ENCODE measurements at places on chromosomes 2 and 18.

DNA sequence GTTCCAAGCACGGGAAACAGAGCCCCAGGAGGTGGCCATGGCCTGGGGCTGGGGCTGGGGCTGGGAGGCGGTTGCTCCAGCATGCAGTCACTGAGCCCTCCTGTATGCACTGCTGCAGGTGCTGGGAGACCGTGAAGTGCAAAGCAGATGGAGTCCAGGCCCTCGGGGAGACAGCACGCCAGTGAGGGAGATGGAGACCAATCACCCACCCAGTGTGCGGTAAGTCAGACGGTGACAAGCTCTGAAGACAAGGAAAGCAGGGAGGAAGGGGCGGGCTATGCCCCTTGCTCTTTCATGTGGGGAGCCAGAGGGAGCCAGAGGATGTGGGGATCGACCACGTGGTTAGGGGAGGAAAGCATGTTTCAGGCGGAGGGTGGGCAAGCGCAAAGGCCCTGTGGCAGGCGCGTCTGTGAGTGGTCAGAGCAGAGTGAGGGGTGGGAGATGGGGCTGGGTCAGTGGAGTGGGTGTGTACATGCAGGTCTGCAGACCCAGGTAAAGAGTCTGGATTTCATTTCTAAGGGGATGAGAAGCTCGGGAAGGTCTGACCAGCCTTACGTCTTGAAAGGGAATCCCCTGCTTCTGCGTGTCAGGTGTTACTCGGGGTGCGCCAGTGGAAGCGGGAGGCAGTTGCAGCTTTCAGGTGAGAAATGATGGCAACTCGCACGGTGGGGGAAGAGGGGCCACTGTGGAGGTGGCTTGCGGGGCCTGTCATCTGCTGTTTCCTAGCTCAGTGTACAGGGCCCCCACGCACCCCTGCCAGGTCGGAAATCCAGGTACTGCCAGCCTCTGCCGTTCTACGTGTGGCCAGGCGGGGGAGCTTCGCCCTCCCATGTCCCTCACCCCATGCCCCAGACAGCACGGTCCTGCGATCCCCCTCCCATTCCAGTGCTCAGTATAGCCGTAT, 19.4 kb downstream of the RRM2 start:
- DNase-seq, result no peak

DNA sequence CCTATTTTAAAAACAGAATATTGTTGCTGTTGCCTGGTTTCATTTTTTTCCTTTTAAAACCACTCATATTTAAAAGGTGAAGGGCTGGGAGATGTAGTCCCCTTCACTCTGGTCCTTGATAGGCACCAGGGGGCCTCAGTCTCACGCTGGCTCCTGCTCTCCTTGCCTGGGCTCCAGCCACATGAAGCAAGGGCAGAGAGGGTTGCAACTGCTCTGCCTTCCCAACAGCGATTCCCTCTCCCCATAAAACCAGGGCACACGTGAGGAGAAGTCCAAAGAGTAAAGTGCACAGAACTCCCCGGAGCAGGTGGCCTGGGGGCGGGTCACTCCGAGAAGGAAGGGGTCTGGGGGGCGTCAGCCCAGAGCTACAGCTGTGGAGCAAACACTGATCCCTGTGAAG, 12.8 kb downstream of the TMEM127 start:
- no peak for DNase-seq

DNA sequence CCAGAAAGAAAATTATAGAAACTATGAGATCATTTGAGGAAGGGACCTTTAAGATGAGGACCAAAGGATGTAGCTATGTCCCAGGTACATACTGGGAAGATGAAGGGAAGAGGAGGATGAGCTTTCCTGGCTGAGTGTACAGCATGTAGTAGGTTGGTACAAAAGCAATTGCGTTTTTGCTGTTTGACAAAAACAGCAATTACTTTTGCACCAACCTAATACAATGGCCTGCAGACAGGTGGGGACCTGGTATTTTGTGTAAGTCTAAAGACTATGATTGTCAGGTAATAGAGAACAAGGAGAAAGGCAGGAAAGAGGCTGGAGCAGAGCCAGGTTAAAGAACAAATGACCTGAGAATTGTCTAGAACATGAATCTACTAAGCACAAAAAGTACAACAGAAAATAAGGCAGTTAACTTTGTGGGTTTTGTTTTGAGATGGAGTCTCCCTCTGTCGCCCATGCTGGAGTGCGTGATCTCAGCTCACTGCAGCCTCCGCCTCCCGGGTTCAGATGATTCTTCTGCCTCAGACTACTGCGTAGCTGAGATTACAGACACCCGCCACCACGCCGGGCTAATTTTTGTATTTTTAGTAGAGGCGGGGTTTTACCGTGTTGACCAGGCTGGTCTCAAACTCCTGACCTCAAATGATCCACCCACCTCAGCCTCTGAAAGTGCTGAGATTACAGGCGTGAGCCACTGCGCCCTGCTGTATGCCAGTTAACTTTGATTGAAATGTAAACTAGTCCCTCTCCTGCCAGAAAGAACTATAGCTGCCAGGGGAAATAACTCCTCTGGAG, 3.2 kb upstream of the TGOLN2 start:
- DNase-seq, result no peak

GRCh38 chr2:171225302-171225980, 64.7 kb upstream of the TLK1 start:
- DNase-seq, result no peak

- DNase-seq, result no peak
Observed at GRCh38 chr2:118250463-118250862, 162.2 kb downstream of the INSIG2 start.

- no peak for DNase-seq
Observed at GRCh38 chr2:119416299-119416923, 15.2 kb upstream of the TMEM37 start.

GRCh38 chr2:226475650-226476049, 324.0 kb downstream of the IRS1 start:
- DNase-seq, result no peak

GRCh38 chr2:241564596-241565410, 6.3 kb downstream of the BOK start:
- no peak for DNase-seq

DNA sequence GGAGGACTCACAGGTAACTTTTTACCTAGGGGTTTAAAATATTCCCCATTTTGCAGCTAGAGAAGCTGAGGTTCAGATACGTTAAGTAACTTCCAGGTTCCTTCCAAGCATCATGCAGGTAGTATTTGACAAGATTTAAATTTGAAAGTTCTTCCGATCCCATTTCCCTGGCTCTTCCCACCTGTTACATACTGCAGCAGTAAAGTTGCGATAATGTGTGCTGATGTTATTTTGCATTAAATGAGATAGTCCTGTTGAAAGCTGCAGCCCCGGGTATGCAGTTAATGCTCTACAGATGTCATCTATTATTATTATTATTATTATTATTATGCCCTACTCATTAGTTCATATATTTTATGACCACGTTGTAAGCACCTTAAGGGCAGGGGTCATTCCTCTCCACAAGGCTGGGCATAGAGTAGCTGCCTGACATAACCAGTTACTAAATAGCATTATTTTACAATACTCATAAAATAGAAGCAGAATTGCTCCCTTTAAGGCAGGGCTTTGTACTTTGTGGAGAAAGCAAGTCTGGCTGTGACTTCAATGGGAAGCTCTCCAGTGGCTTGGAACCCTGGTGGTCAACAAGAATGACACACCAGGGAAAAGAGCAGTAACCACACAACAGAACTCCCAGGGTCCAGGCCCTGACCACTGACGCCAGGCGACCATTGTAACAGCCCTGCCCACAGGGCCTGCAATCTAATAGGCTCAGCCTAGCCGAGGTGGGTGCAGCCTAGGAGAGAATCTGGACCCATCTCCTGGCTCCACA, 112.0 kb upstream of the STPG4 start:
- no peak for DNase-seq

DNA sequence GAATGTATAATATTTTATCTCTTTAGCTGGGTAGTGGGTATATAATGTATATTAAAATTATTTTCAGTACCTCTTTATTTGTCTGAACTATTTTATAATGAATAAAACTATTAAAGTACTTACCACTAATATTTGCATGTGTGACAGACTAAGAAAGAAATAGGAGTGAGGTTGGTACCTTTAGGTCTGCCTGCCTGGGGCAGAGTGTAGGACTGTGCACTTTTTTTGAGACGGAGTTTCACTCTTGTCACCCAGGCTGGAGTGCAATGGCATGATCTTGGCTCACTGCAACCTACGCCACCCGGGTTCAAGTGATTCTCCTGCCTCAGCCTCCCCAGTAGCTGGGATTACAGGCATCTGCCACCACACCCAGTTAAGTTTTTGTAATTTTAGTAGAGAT, 18.8 kb downstream of the NCOA1 start:
- no peak for DNase-seq

GRCh38 chr2:85851253-85852151, 37.3 kb downstream of the ST3GAL5 start:
- DNase-seq, result no peak

- no peak for DNase-seq
Observed at GRCh38 chr18:3664563-3665178, 214.7 kb downstream of the TGIF1 start.

GRCh38 chr2:228039752-228040534, 141.5 kb downstream of the SPHKAP start:
- no peak for DNase-seq

DNA sequence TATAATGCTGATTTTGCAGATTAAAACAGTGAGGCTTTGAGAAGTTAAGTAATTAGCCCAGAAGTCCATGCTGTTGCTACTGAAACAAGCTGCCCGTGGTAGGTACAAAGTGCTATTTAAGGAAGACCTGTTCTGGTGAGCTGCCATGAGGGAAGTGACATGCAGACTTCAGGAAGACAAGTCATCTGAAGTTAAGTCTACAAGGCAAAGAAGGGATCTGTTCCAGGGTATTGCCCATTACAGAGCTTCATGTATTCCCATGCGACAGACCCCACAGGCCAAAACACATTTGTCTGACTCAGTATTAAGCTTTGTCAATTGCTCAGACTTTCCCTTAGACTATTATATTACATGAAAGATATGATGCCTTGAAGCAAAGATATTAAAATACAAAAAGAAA, 520.8 kb downstream of the FBXO15 start:
- DNase-seq, result no peak

Data from activated CD4-positive, alpha-beta T cell treated with anti-CD3 and anti-CD28 coated beads, Interleukin-2, amount 50 U/mL, for 24 hours (primary cell).